ENCODE measurements at places on chromosomes 1 and 21. TPM values are rescaled to one million over a fixed set of nuclear protein-coding genes. Genes with fewer than 3 reads are reported as not detected.
A peak's percentile ranks its signal among the peaks of the same experiment; 100 is the strongest.

GRCh38 chr1:175481126-175482070 lies 262.0 kb downstream of the TNR start:
- no peak for DNase-seq

DNA sequence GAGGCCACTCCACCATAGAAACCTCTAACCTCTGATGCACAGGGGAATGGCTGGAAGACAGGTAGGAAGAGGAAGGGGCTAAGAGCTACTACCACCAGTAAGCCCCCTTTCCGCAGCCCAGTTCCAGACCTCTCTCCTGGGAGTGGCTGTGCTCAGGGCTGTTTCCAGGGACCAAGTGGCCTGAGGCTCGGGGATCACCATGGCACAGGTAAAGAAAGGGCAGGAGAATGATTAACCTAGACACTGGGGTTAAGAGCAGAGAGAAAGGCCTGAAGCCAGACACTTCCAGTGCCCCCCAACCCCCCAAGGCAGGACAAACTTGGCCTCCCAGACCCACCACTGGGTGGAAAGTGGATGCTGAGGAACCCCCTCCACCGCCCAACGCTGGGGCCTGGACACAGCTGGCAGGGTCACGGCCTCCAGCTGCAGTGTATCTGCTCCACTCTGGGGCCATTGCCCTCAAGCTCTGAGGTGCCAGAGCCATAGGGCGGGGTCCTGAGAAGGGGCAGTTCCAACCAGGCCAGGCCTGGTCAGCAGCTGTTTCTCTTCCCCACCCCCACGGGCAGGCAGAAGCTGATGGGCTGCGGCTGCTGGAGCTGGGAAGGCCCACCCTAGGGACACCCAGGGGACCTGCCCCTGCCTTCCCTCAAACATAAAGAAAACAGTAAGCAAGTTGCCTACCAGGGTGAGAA lies 2.6 kb downstream of the TAGLN2 start:
- DNase-seq, result peak; percentile 81

GRCh38 chr1:162736184-162736583 lies 54.3 kb upstream of the HSD17B7 start:
- DNase-seq, result no peak

GRCh38 chr1:74502858-74503257 lies 9.6 kb downstream of the LRRC53 start:
- DNase-seq, result no peak

CCDC190 gene
- 0.80 TPM for total RNA-seq

RGS16 gene
- total RNA-seq, result 0.88 TPM

GRCh38 chr21:26091480-26092018 lies 79.0 kb downstream of the APP start:
- no peak for DNase-seq

DNA sequence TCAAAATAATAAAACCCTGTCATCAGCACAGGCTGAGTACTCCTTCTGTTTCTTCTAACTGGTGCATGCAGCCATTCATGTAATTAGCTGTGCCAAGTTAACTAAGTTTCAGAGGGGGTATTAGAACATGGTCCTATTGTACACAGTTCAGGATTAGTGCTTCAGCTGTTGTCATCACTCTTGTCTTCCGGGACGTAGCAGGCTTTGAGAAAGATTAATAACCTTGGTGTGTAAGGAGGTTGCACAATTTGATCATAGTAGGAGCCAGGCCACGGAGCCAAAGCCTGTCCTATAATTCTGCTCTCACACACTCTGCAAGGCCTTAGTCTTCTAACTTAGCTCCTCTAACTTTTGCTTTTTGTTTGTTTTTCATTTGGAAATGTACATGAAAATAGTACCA lies 44.7 kb downstream of the PTGFRN start:
- no peak for DNase-seq

ETNK2 gene
- total RNA-seq, result 4.4 TPM

GRCh38 chr1:109357616-109358015 lies 40.1 kb downstream of the SORT1 start:
- DNase-seq, result no peak

DENND2C gene
- total RNA-seq, result 3.2 TPM

DNA sequence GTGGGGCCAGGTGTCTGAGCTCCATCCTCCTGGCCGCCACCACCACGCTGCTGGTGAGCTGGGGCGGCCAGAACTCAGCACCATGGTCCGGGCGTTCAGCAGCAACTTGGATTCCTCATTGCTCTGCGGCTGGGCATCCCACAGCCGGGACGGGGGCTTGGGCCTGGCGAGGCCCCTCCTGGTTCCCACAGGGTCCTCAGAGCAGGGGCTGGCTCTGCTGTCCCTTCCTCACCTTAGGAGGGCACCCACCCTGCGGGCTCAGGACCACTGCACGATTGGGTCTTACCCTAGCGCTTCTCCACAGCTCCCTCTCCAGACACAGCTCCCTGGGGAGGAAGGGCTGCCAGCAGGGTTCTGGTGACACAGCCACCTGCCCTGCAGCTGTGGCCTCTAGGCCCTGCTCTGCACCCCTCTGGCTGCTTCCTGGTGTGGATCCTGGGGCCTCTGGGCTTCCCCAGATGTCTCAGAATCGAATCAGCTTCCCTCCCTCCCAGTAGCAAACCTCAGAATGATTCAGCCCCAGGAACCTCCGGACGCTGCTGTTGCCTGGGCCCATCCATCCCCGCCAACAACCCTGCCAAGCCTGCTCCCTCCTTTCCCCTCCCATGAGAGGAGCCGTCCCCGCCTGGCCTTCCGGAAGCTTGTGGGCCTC lies 25.0 kb downstream of the CRYAA start:
- peak; percentile 62 for DNase-seq

- no peak for DNase-seq
These were observed 89.3 kb downstream of the PHTF1 start for GRCh38 chr1:113669988-113670387.

FCRL2 gene
- total RNA-seq, result not detected

- DNase-seq, result no peak
These were observed 25.5 kb downstream of the MT1HL1 start for GRCh38 chr1:236978740-236979139.

DNA sequence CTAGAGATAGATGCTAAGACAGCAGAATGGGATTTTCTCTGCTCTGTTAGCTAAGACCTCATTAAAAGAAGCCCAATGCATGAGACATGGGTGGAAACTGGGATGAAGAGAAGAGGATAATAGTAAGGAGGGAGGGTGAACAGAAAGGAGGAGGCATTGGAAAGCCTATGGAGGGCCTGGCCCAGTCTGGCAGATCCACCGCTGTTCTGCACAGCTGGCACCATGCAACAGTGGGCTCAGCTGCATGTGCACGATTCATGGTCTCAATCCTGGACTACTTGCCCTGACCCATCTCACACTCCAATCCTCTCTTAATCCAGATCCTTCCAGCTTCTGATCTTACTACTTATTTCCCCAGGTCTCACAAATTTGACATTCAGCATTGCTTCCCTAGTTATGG lies 2.2 kb downstream of the PHC2 start:
- DNase-seq, result no peak

DNA sequence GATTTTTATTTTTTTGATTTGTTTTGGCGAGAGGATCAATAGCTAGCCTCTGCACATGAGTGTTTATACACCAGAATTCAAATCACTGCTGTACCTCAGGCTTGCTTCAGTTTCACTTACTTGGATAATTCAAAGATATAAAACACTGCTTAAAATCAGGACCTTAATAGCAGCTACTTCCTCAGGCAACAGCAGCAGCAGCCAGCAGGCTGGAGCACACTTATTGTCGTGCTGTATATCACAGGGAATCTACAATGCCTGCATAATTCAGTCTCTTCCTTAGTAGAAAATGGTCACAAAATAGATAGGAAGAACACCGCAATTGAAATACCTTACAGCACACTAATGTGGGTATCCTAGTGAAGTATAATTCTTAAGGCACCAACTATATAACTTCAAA lies 497.3 kb downstream of the NEGR1 start:
- no peak for DNase-seq

DNA sequence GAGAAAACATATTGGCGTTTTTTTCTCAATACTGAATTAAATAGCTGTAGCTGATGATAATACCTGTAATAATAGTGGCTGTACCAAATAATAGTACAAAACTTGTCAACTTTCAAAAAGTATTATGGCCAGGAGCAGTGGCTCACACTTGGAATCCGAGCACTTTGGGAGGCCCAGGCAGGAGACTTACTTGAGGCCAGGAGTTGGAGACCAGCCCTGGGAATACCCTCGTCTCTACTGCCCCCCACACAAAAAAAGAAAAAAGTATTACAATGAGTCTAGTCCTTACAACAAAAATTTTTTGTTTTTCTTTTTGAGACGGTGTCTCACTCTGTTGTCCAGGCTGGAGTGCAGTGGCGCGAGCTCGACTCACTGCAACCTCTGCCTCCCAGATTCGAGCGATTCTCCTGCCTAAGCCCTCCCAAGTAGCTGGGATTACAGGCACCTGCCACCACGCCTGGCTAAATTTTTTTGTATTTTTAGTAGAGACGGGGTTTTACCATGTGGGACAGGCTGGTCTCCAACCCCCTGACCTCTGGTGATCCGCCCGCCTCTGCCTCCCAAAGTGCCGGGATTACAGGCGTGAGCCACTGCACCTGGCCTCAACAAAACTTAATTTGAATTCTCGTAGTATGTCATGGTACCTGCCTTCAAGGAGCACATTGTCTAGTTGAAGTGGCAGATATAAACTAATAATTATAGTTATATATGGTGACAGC lies 1.4 kb downstream of the RBBP4 start:
- DNase-seq, result no peak

DNA sequence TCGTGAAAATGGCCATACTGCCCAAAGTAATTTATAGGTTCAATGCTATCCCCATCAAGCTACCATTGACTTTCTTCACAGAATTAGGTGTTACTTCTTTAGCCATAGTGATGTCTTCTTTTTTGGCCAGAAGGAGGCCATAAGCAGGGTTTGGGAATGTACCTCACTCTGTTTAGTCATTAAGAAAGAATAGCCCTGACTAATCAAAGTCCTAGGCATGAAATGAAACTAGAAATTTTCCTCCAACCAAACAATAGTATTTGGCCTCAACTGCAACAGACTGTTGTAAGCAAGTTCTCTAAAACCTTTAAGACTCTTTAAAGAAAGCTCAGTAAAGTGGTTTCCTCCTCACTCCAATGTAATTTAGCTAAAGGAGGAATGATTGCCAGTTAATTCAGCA lies 163.9 kb downstream of the AKT3 start:
- DNase-seq, result no peak

DNA sequence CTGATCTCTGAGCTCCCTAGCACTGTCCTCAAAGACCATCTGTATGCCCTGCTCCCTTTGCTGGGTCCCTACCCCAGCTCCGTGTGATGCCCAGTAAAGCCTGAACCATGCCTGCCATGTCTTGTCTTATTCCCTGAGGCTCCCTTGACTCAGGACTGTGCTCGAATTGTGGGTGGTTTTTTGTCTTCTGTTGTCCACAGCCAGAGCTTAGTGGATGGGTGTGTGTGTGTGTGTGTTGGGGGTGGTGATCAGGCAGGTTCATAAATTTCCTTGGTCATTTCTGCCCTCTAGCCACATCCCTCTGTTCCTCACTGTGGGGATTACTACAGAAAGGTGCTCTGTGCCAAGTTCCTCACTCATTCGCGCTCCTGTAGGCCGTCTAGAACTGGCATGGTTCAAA lies 5.7 kb downstream of the GSTM5 start:
- DNase-seq, result no peak

DNA sequence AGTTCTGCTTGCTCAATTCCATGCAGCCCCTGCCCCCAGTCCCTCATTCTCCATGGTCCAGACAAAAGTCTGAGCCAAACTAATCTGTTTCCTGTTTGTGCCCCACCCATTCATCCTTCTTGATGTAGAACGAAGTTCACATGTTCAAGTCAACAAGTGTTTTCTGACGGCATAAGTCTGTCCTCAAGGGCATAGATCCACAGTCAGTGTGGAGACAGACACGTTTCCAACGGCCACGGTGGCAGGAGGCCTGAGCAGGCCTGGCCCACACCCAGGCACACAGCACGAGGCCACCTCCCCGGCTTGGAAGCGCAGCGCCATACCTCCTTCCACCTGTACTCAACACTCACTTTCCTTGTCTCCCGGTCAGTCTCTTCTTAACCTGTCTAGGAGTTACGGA lies 16.1 kb downstream of the ADORA1 start:
- no peak for DNase-seq

DNA sequence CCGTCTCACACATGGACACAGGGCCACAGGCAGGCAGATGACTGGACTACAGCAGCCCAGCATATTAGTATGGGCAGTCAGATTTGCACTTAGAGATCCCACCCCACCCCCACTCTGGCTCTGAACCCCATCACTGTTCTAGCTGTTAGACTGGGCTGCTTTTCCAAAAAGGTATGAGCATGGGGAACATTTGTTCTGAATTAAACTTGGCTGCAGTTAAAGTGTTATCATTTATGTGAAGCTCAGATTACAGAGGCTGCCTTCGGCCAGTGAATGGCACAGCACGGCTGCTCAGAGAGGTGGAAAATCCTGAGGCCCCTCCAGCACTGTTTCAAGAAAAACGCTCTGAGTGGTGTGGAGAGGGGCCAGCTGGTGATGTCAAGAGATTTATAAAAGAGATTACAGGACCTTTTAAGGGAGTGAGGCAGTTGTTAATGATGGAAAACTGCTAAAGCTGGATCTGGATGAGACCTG lies 6.9 kb upstream of the NOS1AP start:
- peak; percentile 41 for DNase-seq

GRCh38 chr21:31945141-31945540 lies 72.3 kb downstream of the HUNK start:
- DNase-seq, result no peak

- DNase-seq, result no peak
These were observed 94.1 kb downstream of the GREM2 start for GRCh38 chr1:240517891-240518290.

RRP1 gene
- total RNA-seq, result 8.5 TPM

- DNase-seq, result no peak
These were observed 6.1 kb upstream of the MASP2 start for GRCh38 chr1:11052839-11053757.

- no peak for DNase-seq
These were observed 4.9 kb downstream of the CROCC start for GRCh38 chr1:16926491-16927073.

GPR37L1 gene
- 0.05 TPM for total RNA-seq

DNA sequence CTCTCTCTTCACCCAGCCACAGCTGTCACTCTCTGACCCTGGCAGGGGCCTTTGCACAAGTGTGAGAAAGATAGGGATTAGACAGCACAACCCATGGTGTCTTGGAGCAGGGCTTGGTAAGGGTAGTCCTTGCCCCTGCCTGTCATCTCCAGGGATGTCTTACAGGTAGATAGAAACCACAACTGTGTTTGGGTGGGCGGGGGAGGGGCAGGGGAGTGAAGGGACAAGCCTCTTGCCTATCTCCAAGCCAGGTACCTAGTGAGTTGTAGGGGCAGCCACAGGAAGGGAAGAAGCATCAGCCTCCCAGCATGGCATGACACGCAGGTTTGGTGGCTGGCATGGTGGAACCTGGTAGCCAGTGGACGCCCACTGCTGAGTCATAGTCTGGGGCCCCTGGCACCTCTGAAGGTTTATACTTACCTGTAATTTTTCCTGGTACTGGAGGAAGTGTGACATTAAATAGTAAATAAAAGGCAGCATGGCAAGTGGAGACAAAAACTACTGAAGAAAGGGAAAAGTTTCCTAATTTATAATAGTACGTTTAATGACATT lies 97.5 kb downstream of the CLEC20A start:
- DNase-seq, result no peak

GRCh38 chr1:221101807-221102605 lies 222.8 kb downstream of the HLX start:
- DNase-seq, result no peak
